ENCODE measurements at places on chromosomes 6 and 20. TPM values are rescaled to one million over a fixed set of nuclear protein-coding genes. Genes with fewer than 3 reads are reported as not detected.
A peak's percentile ranks its signal among the peaks of the same experiment; 100 is the strongest.

Gene SPEF1
- not detected for total RNA-seq

- DNase-seq, result no peak
- H3K4me3 ChIP-seq, result no peak overlapping the region
- no peaks in the 10 kb centered on the region for H3K36me3 ChIP-seq
These were observed 112.5 kb downstream of the JAG1 start for GRCh38 chr20:10561302-10561701.

GRCh38 chr6:130162421-130162820 lies 60.3 kb downstream of the SAMD3 start:
- H3K4me3 ChIP-seq, result no peak overlapping the region
- H3K27me3 ChIP-seq, result no peaks in the 10 kb centered on the region
- DNase-seq, result no peak
- H3K4me1 ChIP-seq, result no peaks in the 10 kb centered on the region
- no peaks in the 10 kb centered on the region for H3K36me3 ChIP-seq
- H3K27ac ChIP-seq, result no peak overlapping the region

DNA sequence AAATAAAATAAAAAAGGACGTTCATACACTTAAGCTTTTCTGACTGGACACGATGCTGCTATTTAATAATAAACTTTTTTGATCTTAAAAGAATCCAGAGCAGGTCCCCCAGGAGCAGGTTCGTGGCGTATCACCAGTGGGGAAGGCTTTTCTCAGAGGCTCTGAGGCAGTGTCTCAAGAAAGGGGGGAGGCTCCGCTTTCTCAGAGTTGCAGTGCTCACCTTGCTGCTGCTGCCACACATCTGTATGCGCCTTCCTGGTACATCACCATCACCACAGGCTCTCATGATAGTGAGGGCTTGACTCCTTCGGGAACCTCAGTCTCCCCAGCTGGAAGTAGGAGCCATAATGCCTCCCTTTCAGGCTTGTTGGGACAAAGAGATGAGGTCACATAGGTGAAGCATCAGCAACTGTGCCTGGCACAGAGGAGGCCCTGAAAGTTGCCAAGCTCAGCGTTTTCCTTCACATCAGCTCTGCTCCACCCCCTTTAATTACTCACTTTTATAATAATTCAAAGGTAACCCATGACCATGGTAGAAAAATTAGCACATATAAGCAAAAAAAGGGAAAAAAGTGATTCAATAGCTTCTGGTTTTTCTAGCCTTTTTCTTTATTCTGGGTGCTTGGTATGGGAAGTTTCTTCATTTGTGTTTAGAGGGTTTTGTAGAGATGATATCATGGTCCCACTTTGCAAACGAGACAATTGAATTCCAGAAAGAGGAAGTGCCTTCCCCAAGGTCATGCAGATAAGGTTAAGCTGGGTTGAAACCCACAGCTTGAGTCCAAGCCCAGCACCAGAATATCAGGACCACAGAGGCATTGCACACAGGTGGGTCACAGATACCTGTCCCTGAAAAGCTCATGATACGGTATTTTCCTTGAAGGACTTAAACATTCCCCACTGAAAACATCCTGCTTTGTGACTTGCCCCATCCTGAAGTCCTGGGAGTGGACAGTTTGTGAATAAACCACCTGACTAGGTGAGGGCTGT lies 24.5 kb downstream of the SRSF3 start:
- H3K27me3 ChIP-seq, result no peaks in the 10 kb centered on the region
- no peak for DNase-seq
- H3K4me3 ChIP-seq, result no peak overlapping the region
- H3K36me3 ChIP-seq, result no peaks in the 10 kb centered on the region

Gene LGSN
- not detected for total RNA-seq

Gene EHMT2
- 6.8 TPM for total RNA-seq

GRCh38 chr20:49712118-49712517 lies 1.6 kb downstream of the B4GALT5 start:
- no peaks in the 10 kb centered on the region for H3K36me3 ChIP-seq
- no peak for DNase-seq
- peak overlapping the region; percentile 94 for H3K27ac ChIP-seq

GRCh38 chr6:22073516-22074198 lies 223.2 kb downstream of the PRL start:
- H3K4me3 ChIP-seq, result no peak overlapping the region
- no peaks in the 10 kb centered on the region for H3K36me3 ChIP-seq
- H3K4me1 ChIP-seq, result peaks cover 6% of the 10 kb centered on the region
- no peak overlapping the region for H3K27ac ChIP-seq

DNA sequence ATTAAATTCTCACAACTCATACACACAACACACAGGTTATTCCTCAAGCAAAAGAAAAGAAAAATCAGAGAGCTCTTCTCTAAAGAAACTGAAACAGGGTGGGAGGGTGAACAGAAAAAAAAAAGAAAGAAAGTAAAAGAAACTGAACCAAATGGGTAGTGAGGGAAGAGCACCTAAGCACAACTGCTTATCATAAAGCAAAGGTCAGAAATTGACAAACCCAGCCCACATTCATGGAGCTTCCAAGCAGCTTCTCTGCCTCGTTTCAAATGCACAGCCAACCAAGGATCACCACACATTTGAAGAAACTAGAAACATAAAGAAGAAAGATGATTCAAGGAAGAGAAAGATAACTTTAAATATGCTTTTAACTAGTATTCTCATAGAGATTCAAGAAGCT lies 90.5 kb downstream of the RNGTT start:
- H3K27ac ChIP-seq, result no peak overlapping the region
- H3K4me1 ChIP-seq, result peaks cover 18% of the 10 kb centered on the region
- H3K36me3 ChIP-seq, result no peaks in the 10 kb centered on the region
- no peak overlapping the region for H3K4me3 ChIP-seq
- DNase-seq, result no peak

DNA sequence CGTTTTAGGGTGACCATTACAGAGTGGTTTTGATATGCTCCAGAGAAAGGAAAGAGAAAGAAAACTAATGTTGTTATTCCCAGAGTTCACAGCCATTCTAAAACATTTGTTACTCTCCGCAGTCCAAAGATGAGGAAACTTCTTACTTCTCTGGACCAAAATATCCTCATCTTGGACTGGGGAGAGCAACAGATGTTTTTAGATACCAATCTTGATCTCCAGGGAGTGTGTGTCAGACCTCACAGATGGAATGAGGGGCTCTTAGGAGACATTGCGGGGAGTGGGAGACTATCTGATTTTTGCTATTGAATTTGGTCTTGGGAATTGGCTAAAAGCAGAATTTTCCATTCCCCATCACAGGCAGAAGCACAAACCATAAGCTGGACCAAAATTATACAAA lies 110.8 kb downstream of the TNFAIP3 start:
- H3K4me1 ChIP-seq, result no peaks in the 10 kb centered on the region
- H3K27ac ChIP-seq, result no peak overlapping the region
- H3K36me3 ChIP-seq, result no peaks in the 10 kb centered on the region
- H3K27me3 ChIP-seq, result peaks cover 1% of the 10 kb centered on the region
- DNase-seq, result no peak
- H3K4me3 ChIP-seq, result no peak overlapping the region

Gene WFDC2
- total RNA-seq, result not detected

GRCh38 chr20:36854348-36855240 lies 21.3 kb upstream of the TLDC2 start:
- no peaks in the 10 kb centered on the region for H3K27me3 ChIP-seq
- H3K4me1 ChIP-seq, result peaks cover 23% of the 10 kb centered on the region
- H3K36me3 ChIP-seq, result no peaks in the 10 kb centered on the region
- DNase-seq, result peak; percentile 57
- no peak overlapping the region for H3K27ac ChIP-seq
- no peak overlapping the region for H3K4me3 ChIP-seq

Gene MEI4
- not detected for total RNA-seq

GRCh38 chr20:48803176-48804053 lies 24.4 kb downstream of the PREX1 start:
- H3K4me1 ChIP-seq, result peaks cover 12% of the 10 kb centered on the region
- no peak for DNase-seq
- H3K27ac ChIP-seq, result no peak overlapping the region
- H3K36me3 ChIP-seq, result no peaks in the 10 kb centered on the region
- H3K4me3 ChIP-seq, result no peak overlapping the region

Gene JAG1
- total RNA-seq, result 10.4 TPM

DNA sequence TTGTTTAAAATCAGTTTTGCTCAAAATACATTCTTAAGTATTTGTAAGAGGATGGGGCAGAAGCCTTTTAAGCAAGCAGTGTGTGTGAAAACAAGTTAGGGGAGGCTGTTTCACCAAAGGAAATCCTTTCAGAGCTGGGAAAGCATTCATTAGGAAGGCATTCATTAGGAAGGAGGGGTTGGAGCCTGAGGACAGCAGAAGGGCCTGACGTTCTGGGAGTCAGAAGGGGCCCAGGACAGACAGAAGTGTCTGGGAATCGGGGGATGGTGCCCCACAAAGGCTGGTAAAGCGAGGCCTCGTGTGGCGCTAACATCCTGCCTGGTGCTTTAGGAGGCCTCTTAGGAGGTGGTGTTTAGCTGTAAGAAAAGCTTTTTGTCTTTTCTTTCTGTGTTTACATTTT lies 80.6 kb upstream of the NXT1 start:
- H3K36me3 ChIP-seq, result no peaks in the 10 kb centered on the region
- H3K4me1 ChIP-seq, result no peaks in the 10 kb centered on the region
- DNase-seq, result no peak
- H3K27me3 ChIP-seq, result no peaks in the 10 kb centered on the region
- peak overlapping the region; percentile 68 for H3K27ac ChIP-seq

Gene RUNX2
- 0.69 TPM for total RNA-seq

Gene KCNG1
- total RNA-seq, result not detected

Gene PACSIN1
- total RNA-seq, result 0.11 TPM

Gene MTRF1L
- 28.9 TPM for total RNA-seq

Gene SNRNP48
- total RNA-seq, result 11.8 TPM

- H3K4me3 ChIP-seq, result peak overlapping the region; percentile 58
- DNase-seq, result no peak
- H3K27ac ChIP-seq, result peak overlapping the region; percentile 96
- H3K4me1 ChIP-seq, result peaks cover 58% of the 10 kb centered on the region
- H3K27me3 ChIP-seq, result no peaks in the 10 kb centered on the region
These were observed 36.8 kb downstream of the ZMYND8 start for GRCh38 chr20:47319517-47320252.

GRCh38 chr6:36432151-36432671 lies 10.4 kb downstream of the PXT1 start:
- no peaks in the 10 kb centered on the region for H3K4me1 ChIP-seq
- no peak overlapping the region for H3K4me3 ChIP-seq
- no peaks in the 10 kb centered on the region for H3K36me3 ChIP-seq
- H3K27ac ChIP-seq, result no peak overlapping the region
- H3K27me3 ChIP-seq, result no peaks in the 10 kb centered on the region
- DNase-seq, result no peak

All from psoas muscle (tissue), 8 donors.